ENCODE measurements at places on chromosomes 13 and 19.

DNA sequence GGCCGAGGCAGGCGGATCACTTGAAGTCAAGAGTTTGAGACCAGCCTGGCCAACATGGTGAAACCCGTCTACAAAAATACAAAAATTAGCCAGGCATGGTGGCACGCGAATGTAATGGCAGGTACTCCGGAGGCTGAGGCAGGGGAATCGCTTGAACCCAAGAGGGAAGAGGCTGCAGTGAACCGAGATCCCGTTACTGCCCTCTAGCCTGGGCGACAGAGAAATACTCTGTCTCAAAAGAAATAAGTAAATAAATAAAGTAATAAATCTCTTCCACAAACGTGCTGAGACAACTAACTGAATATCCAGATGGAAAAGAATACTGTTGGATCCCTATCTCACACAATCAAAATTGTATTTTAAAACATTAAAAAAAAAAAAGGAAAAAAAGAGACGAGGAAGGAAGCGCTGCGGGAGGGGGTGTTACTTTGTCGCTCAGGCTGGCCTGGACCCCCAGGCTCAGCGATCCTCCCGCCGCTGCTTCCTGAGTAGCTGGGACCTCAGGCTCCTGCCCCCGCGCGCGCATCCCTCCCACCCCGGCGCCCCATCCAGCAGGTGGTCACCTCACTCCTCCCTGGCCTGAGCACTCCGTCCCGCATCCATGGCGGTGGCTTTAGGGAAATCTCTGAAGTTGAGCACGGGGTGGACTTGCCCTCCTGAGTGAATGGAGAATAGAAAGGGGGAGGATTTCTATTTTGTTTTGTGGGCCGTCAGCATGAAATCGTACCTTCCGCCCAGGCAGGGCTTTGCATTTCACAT lies 628 bp upstream of the ZNF813 start:
- peak; percentile 6 for DNase-seq

GRCh38 chr13:52449331-52450011 lies 963 bp downstream of the VPS36 start:
- DNase-seq = no peak

DNA sequence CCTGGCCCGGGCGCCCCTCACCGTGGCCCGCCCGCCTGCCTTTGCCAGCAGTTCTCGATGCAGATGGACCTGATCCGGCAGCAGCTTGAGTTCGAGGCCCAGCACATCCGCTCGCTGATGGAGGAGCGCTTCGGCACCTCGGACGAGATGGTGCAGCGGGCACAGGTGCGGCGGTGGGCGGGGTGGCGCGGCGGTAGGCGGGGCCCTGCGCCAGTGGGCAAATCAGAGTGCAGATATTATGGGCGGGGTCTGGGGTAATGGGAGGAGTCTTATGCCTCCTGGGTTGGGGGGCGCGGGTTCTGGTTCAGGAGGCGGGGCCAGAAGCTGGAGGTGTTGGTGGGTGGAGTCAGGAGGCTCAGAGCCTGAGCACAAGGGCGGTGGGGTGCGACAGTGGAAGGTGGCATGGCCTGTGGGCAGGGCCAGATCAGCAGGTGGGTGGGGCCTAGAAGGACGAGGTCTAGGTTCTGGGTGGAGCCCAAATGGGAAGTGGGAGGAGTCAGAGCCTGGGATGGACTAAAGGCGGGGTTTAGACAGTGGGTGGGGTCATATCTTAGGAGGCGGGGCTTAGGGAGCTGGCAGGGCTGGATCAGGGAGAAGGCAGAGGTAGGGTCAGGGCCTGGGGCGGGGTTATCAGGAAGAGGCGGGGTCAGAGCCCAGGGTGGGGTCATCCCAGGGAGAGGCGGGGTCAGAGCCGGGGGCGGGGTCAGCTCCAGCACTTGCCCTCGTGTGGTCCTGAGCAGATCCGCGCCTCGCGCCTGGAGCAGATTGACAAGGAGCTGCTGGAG lies 5.6 kb downstream of the APC2 start:
- peak; percentile 76 for DNase-seq

- peak; percentile 28 for DNase-seq
Observed at GRCh38 chr13:59743195-59743594, 420.5 kb downstream of the DIAPH3 start.

- DNase-seq = no peak
Observed at GRCh38 chr19:19650331-19650730, 6.9 kb upstream of the GMIP start.
